Effector memory CD8-positive, alpha-beta T cell (primary cell): ENCODE measurements at places on chromosomes 7 and 10.

GRCh38 chr10:79182781-79183467 lies 114.2 kb downstream of the ZMIZ1 start:
- DNase-seq: no peak
- H3K36me3 ChIP-seq: no peaks in the 10 kb centered on the region
- no peak overlapping the region for H3K4me3 ChIP-seq
- no peak overlapping the region for H3K27ac ChIP-seq

GRCh38 chr10:79159785-79160184 lies 91.0 kb downstream of the ZMIZ1 start:
- H3K27me3 ChIP-seq: no peaks in the 10 kb centered on the region
- DNase-seq: no peak
- peaks cover 4% of the 10 kb centered on the region for H3K4me1 ChIP-seq
- H3K4me3 ChIP-seq: no peak overlapping the region
- no peak overlapping the region for H3K27ac ChIP-seq

DNA sequence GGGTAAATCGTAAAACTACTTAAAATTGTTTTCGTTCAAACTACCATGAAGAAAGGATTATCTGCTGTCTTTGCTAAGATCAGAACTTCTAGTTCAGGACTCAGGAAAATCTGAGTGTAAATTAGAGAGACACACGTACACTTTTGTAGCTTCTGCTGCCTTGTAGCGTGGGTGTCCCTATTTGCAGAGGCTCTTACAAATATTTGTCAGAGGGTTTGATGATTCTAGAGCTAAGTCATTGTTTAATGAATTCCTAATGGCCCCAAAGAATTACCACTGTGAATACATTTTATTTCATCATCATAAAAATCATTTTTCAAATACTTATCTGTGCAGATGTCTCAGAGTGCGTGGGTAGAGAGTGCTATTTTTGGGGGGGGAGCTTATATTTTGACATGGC lies 314.9 kb downstream of the LRMDA start:
- no peaks in the 10 kb centered on the region for H3K4me1 ChIP-seq
- H3K27ac ChIP-seq: no peak overlapping the region
- no peaks in the 10 kb centered on the region for H3K36me3 ChIP-seq
- H3K4me3 ChIP-seq: no peak overlapping the region

DNA sequence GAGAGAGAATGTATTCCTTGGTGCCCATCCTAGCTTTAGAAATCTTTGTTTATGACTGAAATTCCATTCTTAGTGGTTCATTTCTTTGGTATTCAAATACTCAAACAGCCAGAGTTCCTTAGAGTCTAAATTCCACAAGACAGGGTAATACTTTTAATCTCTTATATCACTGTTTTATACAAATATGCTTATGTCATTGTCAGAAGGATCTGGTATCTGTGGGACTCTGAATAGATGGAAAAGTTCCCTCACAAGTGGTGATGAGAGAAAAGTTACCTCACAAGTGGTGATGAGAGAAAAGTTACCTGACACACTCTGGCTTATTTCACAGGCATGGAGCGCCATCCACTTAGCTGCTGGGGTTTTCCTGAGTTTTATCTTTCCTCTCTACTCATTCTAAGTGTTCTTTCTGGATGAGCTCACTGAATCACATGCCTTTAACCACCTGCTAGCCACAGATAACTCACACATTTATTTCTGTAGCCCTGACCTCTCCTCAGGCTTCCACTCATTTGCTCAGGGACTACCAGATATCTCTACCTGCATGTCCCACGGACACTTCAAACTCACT lies 784.0 kb downstream of the SUGCT start:
- no peak overlapping the region for H3K4me3 ChIP-seq
- no peaks in the 10 kb centered on the region for H3K36me3 ChIP-seq
- no peaks in the 10 kb centered on the region for H3K4me1 ChIP-seq
- H3K27me3 ChIP-seq: no peaks in the 10 kb centered on the region
- no peak overlapping the region for H3K27ac ChIP-seq

DNA sequence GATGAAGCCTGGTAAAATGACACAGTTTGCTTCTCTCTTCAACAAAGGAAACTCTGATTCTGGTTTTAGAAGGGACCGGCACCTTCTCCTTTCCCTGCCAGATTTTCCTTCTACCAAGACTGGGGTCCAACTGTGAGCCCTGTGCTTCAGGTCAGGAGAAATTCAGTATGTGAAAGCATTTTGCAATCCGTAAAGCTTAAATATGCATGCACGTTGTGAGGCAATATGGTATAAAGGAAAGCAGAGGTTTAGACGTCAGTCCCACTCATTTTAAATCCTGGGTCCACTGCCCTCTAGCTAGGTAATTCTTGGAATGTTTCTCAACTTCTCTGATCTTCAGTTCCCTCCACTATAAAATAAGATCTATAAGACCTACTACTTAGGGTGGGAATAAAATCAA lies 359.0 kb upstream of the NPSR1 start:
- H3K27ac ChIP-seq: no peak overlapping the region
- H3K4me3 ChIP-seq: no peak overlapping the region
- no peaks in the 10 kb centered on the region for H3K4me1 ChIP-seq
- no peaks in the 10 kb centered on the region for H3K36me3 ChIP-seq
- no peaks in the 10 kb centered on the region for H3K27me3 ChIP-seq

- peaks cover 15% of the 10 kb centered on the region for H3K4me1 ChIP-seq
- H3K36me3 ChIP-seq: no peaks in the 10 kb centered on the region
- H3K27ac ChIP-seq: no peak within 1 kb of the TSS
- H3K27me3 ChIP-seq: peaks cover 31% of the 10 kb centered on the region
- H3K4me3 ChIP-seq: no peak within 1 kb of the TSS
These were observed at the start of gene FAM170B for GRCh38 chr10:49133706-49134248. Gene FAM170B (minus strand): TSS chr10:49134021. CDS start chr10:49133918, 103 bp downstream.

DNA sequence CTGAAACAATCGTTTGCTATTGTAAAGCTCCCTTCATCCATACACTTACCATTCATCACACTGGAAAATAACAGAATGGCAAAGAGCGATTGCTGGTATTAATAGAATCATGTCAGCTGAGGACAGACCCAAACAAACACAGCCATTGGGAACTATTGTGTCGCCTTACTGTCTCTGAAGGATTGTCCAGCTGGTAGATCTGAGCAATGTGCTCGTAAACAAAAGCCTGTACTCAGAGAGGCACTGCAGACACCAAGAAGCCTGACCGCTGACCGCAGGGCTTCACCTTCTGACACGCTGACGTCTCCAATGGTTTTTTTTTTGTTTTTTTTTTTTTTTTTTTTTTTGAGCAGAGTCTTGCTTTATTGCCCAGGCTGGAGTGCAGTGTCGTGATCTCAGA lies 151.0 kb upstream of the FRMD4A start:
- no peak overlapping the region for H3K27ac ChIP-seq
- no peaks in the 10 kb centered on the region for H3K36me3 ChIP-seq
- peaks cover 38% of the 10 kb centered on the region for H3K27me3 ChIP-seq
- no peak for DNase-seq
- no peaks in the 10 kb centered on the region for H3K4me1 ChIP-seq
- no peak overlapping the region for H3K4me3 ChIP-seq

- H3K4me1 ChIP-seq: peaks cover 42% of the 10 kb centered on the region
- peak overlapping the region; percentile 95 for H3K27ac ChIP-seq
- no peak for DNase-seq
- peak overlapping the region; percentile 91 for H3K4me3 ChIP-seq
- H3K27me3 ChIP-seq: no peaks in the 10 kb centered on the region
- H3K36me3 ChIP-seq: peaks cover 15% of the 10 kb centered on the region
These were observed 11.8 kb upstream of the DDIT4 start for GRCh38 chr10:72261784-72262404.

GRCh38 chr10:34297541-34298345 lies 517.4 kb downstream of the PARD3 start:
- H3K4me3 ChIP-seq: no peak overlapping the region
- no peaks in the 10 kb centered on the region for H3K4me1 ChIP-seq
- H3K27ac ChIP-seq: no peak overlapping the region
- no peaks in the 10 kb centered on the region for H3K27me3 ChIP-seq
- DNase-seq: no peak

DNA sequence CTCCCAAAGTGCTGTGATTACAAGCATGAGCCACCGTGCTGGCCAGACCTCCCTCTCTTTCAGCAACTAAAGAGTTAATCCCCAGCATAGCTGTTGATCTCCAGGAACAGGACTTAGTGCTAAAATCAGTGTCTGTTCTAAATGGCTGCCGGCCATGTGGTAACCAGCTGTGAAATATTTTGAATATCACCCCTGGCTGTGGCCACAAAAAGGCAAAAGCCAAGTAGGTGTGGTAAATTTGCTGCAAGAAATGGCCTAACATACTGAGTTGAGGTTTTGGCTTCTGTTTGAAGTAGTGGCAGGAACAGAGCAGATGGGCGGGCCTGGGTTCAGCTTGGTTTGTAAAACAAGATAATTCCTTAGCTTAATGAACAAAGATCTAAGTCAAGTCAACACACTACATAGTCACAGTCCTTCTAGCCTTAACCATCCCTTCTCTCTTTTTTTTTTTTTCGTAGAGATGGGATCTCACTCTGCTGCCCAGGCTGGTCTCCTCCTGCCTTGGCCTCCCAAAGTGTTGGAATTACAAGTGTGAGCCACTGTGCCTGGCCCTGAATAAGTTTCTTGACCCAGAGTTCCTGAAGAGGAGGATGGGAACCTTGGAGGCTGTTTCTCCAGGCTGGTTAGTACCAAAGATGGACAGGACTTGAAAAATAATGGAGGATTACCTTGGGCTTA lies 22.7 kb upstream of the AGFG2 start:
- H3K36me3 ChIP-seq: peaks cover 6% of the 10 kb centered on the region
- H3K4me1 ChIP-seq: peaks cover 21% of the 10 kb centered on the region
- H3K27ac ChIP-seq: peak overlapping the region; percentile 82
- peak; percentile 68 for DNase-seq

GRCh38 chr7:11570205-11570604 lies 261.8 kb downstream of the THSD7A start:
- no peak for DNase-seq
- H3K4me3 ChIP-seq: no peak overlapping the region
- H3K27ac ChIP-seq: no peak overlapping the region
- no peaks in the 10 kb centered on the region for H3K36me3 ChIP-seq
- H3K27me3 ChIP-seq: no peaks in the 10 kb centered on the region

- DNase-seq: no peak
- peaks cover 42% of the 10 kb centered on the region for H3K4me1 ChIP-seq
- H3K27me3 ChIP-seq: no peaks in the 10 kb centered on the region
- peak overlapping the region; percentile 94 for H3K27ac ChIP-seq
- peaks cover 50% of the 10 kb centered on the region for H3K36me3 ChIP-seq
These were observed 38.1 kb downstream of the GDI2 start for GRCh38 chr10:5774987-5775620.

DNA sequence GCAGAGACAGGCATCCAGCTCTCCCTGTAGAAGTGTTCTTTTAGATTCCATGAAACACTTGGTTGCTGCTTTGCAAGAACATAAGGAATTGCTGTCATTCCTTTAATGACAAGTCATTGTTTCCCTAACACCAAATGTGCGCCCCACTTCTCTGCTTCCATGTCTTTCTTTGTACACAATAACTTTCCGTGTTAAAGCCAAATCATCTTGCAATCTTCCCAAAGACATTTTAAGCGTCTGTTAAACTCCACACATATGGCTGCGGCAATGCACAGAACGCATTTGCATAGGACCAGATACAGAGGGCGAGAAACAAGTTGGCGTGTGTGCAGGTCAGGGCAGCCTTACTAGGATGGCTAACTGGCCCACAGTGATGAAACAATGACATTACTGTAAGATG lies 399.3 kb upstream of the PRKCQ start:
- H3K4me1 ChIP-seq: peaks cover 14% of the 10 kb centered on the region
- H3K27me3 ChIP-seq: no peaks in the 10 kb centered on the region
- H3K27ac ChIP-seq: no peak overlapping the region
- no peak overlapping the region for H3K4me3 ChIP-seq

- no peaks in the 10 kb centered on the region for H3K36me3 ChIP-seq
- H3K4me1 ChIP-seq: peaks cover 11% of the 10 kb centered on the region
- no peak for DNase-seq
- no peak overlapping the region for H3K27ac ChIP-seq
- no peak overlapping the region for H3K4me3 ChIP-seq
These were observed 3.8 kb upstream of the ADAMTS14 start for GRCh38 chr10:70668454-70668970.

GRCh38 chr7:54429111-54429510 lies 113.1 kb upstream of the VSTM2A start:
- no peaks in the 10 kb centered on the region for H3K27me3 ChIP-seq
- no peaks in the 10 kb centered on the region for H3K36me3 ChIP-seq
- H3K4me1 ChIP-seq: no peaks in the 10 kb centered on the region
- DNase-seq: no peak
- no peak overlapping the region for H3K4me3 ChIP-seq

DNA sequence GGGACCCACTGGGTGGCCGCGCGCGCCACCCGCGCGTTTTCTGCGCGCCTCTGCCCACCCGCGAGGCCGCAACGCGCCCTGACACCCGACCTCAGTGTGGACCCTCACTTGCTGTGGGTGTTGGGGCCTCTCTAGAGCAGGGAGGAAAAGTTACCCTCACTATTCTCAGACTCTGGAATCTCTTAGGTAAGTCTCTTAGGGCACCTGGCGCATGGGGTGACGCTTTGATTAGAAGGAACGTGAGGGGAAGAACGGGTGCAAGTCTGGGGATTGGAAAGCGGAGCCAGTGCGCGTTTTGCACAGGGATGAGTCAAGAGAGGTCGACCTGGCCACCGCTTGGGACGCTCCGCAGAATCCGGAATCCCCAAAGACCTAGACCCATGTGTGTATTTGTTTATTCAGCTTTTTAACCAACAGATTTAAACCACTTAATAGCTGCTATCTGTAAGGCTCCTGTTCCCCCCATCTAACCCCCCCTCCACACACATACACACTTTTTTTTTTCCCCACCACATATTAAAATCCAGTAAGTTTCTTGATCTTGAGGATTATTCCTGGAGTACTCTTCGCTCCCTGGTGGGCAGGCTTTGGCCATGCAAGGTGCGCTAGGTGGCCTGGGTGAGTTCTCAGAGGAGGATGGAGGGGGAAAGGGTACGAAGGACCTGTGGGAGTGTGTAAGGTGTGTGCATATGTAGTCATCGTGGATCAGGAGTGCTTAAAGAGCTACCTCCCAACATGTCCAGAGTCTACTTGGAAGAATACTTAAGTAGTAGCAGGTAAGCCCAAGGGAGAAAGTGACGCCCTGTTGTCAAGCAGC lies 169.1 kb upstream of the PPP1R3A start:
- H3K36me3 ChIP-seq: peaks cover 7% of the 10 kb centered on the region
- peak overlapping the region; percentile 85 for H3K4me3 ChIP-seq
- H3K27ac ChIP-seq: no peak overlapping the region
- H3K27me3 ChIP-seq: peaks cover 66% of the 10 kb centered on the region
- DNase-seq: no peak
- peaks cover 34% of the 10 kb centered on the region for H3K4me1 ChIP-seq

DNA sequence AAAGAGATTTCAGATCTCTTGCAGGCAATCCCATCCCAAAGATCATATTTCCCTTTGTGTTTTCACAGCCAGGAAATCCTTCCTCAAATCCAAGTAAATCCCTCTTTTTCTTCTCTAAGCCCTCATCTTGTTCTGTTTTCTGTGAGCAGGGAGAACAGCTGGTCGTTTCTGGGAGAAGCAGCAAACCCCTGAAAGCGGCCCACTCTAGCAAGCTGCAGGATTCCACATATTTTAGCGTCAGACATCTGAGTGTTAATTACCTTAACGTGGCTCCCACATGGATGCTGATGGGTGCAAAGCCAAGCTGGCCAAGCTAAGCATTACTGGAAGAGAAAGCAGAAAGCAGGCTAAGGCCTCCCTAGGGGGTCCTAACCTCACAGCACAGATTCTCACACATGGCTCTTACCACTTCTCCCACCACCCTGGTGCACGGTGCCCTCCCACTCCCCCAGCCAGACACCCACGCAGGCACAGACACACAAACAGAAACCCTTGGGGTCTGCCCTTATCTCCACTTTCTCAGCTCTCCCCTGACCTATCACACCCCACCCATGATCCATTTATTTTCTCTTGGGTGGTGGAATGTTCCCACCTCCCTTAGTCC lies 551.0 kb upstream of the AUTS2 start:
- no peaks in the 10 kb centered on the region for H3K4me1 ChIP-seq
- H3K36me3 ChIP-seq: no peaks in the 10 kb centered on the region
- H3K27me3 ChIP-seq: no peaks in the 10 kb centered on the region
- no peak for DNase-seq
- H3K27ac ChIP-seq: no peak overlapping the region
- H3K4me3 ChIP-seq: no peak overlapping the region
